Stimulated activated effector memory CD8-positive, alpha-beta T cell treated with anti-CD3 and anti-CD28 coated beads, Interleukin-12 subunit alpha, Interleukin-12 subunit beta, amount 100 ng/mL, for 72 hours (primary cell): ENCODE measurements at places on chromosomes 16 and 17.

DNA sequence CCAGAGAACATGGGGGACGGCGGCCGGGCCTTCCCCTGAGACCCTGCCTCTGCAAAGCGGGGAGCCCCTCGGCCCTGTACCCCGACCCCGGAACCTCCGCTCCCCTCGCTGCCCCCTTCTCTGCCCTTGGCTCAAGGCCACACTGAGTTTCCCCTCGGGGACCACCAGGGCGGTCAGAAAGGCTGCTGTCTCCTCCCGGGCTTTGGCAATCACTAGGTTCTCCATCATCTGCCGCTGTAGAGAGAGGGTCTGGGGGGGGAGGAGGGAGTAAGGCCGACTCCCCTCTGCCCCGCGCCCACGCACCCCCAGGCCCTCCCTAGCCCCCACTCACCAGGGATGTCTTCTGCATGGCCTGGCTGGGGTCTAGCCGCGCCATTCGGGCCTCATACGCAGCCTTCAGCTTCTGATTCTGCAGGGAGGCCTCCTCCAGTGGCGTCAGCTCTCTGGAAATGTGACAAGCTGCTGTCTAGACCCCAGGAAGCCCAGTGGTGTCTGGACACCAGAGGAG is 8.4 kb downstream of the VPS9D1 start:
- DNase-seq = no peak

- no peak for DNase-seq
Measured at GRCh38 chr16:69680358-69680757, 46.0 kb downstream of the NQO1 start.

DNA sequence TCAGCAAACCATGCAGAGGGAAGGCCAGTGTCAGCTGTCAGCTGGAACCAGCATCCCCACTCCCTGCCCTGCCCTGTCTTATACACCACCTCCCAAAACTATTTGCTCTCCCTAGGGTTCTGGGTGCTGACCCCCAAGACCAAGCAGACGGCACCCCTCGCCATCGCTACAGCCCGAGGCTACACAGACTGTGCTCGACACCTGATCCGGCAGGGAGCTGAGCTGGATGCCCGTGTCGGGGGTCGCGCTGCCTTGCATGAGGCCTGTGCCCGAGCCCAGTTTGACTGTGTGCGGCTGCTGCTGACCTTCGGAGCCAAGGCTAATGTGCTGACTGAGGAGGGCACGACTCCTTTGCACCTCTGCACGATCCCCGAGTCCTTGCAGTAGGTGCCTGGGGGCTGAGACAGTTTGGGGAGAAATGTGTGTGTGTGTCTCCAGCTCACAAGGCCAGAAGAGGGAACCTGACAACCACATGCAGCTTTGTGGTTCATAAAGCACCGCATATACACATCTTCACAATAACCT is 1.5 kb downstream of the ASB16 start:
- DNase-seq = no peak

DNA sequence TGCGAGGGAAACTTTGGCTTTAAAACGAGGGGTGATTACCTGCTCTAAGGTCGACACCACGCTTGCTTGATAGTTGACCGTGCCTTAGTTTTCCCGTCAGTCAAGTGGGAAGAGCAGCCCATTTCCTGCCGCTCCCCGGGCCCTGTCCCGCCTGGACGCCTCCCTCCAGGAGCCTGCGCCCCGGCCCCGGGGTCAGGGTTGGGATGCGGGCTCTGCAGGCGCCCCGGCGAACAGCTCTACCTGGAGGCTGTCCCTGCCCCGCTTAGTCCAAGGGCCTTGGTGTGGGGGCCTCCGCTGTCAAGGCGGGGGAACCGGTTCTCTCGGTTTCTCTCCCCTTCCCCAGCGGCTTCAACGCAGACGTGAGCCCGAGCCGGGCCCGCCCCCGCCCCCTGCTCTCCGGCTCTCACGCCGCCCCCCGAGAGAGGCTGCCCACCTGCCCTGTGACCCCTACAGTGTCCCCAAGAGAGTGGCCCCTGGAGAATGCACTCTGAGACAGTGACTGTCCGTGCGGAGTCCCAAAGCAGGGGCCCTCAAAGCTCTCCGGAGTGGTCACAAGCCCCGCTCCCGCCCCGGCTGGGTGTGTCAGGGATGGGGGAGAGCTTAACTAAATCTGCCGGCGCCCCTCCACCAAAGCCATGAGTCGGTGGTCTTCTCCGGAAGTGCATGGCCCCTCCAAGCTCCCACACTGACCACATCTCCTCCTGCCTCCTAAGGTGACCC is 117.4 kb upstream of the SMURF2 start:
- DNase-seq = no peak

DNA sequence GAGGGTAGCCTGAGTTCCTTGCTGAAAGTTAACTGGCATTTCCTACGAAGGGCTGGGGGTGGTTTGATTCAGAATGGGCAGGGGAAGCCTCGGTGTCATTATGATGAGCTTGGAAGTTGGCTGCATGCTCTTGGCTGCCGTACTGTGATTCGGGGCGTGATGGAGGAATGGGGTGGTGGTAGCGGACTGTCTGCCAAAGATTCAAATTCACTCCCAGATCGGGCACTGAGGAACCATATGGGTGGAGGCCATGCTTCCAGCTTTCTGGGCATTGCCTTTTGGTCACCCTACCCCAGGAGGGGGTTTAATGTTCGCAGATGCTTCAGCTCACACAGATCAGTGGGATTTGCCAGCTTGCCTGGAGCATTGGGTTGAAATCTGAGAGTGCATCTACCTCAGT is 492.8 kb upstream of the EEF2KMT start:
- DNase-seq = no peak

- DNase-seq = peak; percentile 62
Measured at GRCh38 chr16:24253192-24253591, 2.9 kb upstream of the CACNG3 start.

- no peak for DNase-seq
Measured at GRCh38 chr17:68585643-68586042, 15.5 kb downstream of the FAM20A start.

DNA sequence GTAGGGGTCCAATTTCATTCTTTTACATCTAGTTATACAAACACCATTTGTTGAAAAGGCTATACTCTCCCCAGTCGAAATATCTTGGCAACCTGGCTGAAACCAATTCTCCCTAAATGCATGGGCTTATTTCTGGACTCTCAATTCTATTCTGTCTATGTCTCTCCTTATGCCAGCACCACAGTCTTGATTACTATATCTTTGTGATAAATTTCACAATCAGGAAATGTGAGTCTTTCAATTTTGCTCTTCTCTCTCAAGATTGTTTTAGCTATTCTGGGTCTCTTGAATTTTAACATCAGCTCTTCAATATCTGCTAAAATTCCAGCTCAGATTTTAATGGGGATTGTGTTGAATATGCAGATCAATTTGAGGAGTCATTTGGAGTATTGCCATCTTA is 5.9 kb upstream of the TRIM25 start:
- DNase-seq = no peak

DNA sequence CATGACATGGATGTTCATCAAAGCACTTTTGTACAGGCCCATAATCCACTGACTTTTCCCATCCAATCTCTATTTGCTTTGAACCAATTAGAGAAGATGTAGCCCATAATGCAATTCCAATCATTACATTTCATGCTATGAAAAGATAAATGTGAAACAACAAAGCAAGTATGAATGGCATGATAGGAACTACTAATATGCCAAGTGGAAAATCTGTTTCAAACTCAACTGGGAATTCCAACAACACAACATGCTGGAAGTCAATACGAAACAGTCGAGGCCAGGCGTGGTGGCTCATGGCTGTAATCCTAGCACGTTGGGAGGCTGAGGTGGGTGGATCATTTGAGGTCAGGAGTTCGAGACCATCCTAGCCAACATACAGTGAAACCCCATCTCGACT is 39.6 kb upstream of the TMEM97 start:
- DNase-seq = no peak

- DNase-seq = no peak
Measured at GRCh38 chr17:8696426-8696825, 48.2 kb downstream of the CCDC42 start.

GRCh38 chr16:87679593-87680271 is 77.4 kb downstream of the JPH3 start:
- no peak for DNase-seq

DNA sequence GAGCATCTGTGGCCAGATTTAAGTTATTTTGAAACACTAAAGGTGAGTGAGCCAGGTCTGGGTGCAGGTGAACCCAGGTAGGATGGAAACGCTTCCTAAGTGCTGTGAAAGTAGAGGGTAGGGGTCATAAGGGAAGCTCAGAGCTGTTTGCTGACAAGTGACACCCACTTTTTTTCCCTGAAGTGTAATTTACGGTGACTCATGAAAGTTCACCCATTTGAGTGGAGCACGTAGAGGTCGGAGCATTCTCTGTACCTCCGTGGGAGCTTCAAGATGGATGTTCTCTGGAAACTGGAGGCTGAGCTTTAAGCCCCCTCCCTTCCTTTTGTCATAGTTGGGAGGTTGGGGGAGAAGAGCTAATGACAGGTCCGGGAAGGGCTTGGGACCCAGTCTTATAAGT is 44.3 kb downstream of the MPRIP start:
- DNase-seq = no peak

- DNase-seq = peak; percentile 31
Measured at GRCh38 chr16:29811896-29812665, at the start of gene PRRT2. TSS of gene PRRT2 (plus strand) at chr16:29812193. CDS start at chr16:29813055, 862 bp downstream.

GRCh38 chr16:70746708-70747424 is 54.1 kb downstream of the VAC14 start:
- DNase-seq = no peak

GRCh38 chr16:81493755-81494433 is 49.3 kb downstream of the CMIP start:
- no peak for DNase-seq

- no peak for DNase-seq
Measured at GRCh38 chr16:75506107-75506506, 10.9 kb upstream of the CHST6 start.

DNA sequence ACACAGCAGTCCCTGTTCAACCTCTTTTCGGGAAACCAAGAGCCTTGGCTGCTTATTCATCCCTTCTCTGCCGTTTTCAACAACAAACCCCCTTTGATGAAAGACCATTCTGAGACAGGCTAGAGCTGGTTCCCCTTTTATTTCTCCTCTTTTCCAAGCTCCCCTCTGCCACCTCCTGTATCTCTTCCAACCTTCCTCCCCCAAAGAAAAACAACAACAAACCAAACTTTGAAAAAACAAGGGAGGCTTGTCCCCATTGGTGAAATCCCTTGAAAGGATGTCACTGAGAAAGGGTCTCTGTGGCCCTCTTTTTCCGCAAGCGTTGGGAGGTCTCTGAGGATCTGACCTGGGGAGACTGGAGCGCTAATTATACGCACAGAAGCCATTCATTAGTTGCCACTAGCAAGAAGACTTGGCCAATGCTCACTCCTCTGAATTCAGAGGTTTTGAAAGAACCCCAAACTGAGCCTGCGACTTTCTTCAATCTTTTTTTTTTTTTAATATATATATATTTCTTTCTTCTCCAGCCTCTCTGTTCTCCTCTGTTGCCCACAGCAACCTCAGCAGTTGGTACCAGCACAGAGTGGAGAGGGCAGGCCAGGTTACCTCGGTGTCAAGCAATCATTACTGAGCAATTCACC is 101.4 kb downstream of the PITPNC1 start:
- DNase-seq = no peak

GRCh38 chr17:49483599-49484509 is 11.2 kb upstream of the NGFR start:
- DNase-seq = no peak

DNA sequence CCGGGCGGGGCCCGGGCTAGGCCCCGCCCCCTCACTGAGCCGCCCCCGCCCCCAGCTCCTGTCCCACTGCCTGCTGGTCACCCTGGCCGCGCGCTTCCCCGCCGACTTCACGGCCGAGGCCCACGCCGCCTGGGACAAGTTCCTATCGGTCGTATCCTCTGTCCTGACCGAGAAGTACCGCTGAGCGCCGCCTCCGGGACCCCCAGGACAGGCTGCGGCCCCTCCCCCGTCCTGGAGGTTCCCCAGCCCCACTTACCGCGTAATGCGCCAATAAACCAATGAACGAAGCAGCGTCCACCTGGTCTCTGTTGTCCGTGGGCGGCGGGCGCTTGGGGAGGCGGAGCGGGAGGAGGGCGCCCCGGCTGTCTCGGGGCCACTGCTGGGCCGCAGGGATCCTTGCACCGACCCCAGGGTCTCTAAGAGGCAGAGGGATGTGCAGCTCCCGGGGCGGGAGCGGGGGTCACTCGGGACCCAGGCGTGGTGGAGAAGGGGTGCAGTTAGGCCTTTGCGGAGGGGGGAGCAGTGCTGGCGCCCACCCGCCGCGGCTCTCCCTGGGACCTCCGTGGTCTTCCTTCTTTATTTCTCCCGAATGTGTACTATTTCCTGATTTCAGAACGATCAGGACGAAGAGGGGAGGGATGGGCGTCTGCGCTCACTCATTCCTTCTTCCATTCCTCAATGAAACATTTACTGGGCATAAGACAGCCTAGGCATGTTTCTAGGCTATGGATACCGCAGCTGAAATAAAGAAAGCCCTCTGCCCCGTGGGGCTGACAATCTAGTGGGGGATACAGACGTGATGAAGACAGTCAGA is 2.0 kb downstream of the HBZ start:
- no peak for DNase-seq

- no peak for DNase-seq
Measured at GRCh38 chr17:49573510-49574322, 2.0 kb upstream of the NXPH3 start.

DNA sequence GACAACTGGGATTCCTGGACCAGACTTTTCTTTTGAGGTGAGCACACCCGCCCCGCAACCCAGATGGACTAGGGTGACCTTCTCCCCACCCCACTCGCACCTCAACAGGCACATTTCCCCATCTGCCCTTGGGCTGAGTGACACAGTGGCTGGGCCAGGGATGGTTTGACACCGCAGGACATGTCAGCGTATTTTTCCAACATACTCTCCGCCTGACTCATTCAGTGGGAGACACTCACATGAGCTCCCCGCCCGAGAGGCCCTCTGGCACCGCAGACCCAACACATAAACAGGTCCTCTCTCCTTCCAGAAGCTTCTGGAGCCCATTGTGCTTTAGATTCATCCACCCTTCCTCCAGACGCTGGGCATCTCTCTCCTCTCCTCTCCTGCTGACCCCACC is 69.4 kb downstream of the ZDHHC7 start:
- DNase-seq = no peak

- DNase-seq = no peak
Measured at GRCh38 chr16:78183437-78184237, 84.2 kb downstream of the WWOX start.

- no peak for DNase-seq
Measured at GRCh38 chr16:83698964-83699363, 108.8 kb upstream of the HSBP1 start.

- DNase-seq = no peak
Measured at GRCh38 chr16:9199311-9199710, 107.9 kb downstream of the HAPSTR1 start.

GRCh38 chr17:40612599-40613244 is 34.9 kb downstream of the SMARCE1 start:
- DNase-seq = no peak

GRCh38 chr17:63571632-63572310 is 21.5 kb downstream of the DCAF7 start:
- no peak for DNase-seq
